ENCODE measurements at places on chromosomes 1 and 21.

DNA sequence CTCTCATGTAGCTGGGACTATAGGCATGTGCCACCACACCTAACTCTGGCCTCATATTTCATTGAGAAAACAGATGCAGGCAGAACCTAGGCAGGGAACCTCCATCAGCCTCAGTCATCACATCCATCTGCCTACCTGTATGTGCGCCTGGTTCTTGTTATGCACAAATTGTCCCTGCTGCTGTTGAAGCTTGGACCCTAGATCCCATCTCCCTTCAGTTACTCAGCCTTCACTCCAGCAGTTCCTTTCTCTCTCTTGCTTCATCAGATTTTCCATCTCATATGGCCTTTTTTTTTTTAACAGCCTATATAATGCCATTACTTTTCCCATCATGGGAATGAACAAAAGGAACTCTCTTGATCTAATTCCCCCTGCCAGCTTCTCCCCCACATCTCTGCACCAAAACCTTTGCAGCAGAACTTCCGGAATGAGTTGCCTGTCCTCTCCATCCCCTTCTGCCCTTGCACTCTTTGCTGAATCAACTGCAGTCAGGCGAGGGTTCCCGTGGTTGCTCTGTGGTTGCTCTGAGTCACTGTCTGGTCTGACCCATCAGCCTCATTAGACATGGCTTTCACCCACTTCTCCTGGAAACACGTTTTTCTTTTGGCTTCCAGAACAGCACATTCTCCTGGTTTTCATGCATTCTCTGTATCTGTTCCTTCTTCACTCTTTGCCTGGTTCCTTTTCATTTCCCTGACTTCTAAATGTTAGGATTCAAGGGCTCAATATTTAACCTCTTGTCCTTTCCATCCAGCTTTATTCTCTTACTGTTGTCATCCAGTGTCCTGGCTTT is 41.5 kb downstream of the UBE4B start:
- no peak for DNase-seq

DNA sequence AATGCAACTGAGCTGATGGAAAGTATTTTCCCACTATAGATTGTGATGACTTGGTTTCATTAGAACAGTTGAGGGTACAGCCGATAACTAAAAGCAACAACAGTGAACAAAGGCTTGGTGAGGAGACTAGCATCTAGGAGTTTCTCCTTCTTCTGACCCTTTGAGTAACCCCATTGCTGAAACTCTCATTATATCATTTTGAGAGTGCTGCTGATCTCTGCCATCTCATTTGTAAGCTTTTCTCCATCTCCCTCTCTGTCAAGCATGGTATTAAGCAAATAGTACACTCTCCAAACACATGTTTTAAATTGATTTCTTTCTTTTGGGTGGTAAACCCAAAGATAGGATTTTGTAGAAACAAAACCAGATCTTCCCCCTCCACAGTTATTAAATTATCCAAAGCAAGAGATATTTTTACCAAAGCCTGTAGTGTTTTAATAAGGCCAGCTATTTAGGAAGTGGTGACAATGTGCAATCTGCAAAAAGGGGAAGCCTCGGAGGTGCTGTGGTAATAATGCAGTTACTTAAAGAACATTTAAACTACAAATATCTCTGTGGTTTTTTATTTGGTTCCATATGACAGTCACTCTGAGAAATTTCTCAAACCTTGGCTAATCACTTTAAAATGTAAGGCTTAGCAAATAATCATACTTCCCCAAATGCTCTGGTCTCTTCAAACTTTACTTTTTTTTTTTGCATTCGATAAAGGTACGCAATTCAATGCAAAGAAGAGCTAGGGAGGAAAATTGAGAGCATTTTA is 287.5 kb downstream of the HLX start:
- DNase-seq: no peak

- no peak for DNase-seq
Measured at GRCh38 chr21:41431788-41432548, 5.9 kb downstream of the MX1 start.

- DNase-seq: peak; percentile 41
Measured at GRCh38 chr1:248618878-248619277, 16.0 kb downstream of the OR2T11 start.

DNA sequence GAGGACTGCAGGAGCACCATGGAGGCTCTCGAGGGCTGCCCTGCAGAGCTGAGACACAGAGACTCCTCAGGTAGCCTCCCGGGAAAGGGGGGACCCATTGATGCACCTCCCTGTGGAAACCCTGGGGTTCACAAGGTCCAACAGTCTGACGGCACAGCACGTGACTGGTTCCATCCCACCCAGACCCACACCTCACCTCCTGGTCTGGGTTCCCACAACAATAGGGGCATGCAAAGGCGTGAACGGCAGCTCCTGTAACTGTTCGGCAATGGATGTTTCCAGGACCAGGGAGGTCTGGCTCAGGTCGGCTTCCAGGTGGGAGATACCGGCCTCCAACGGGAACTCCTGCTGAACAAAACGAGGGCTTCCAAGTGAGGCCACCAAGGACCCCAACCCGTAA is 86.8 kb downstream of the NPHP4 start:
- DNase-seq: no peak

GRCh38 chr1:246789454-246790339 is 65.5 kb downstream of the SCCPDH start:
- DNase-seq: no peak

DNA sequence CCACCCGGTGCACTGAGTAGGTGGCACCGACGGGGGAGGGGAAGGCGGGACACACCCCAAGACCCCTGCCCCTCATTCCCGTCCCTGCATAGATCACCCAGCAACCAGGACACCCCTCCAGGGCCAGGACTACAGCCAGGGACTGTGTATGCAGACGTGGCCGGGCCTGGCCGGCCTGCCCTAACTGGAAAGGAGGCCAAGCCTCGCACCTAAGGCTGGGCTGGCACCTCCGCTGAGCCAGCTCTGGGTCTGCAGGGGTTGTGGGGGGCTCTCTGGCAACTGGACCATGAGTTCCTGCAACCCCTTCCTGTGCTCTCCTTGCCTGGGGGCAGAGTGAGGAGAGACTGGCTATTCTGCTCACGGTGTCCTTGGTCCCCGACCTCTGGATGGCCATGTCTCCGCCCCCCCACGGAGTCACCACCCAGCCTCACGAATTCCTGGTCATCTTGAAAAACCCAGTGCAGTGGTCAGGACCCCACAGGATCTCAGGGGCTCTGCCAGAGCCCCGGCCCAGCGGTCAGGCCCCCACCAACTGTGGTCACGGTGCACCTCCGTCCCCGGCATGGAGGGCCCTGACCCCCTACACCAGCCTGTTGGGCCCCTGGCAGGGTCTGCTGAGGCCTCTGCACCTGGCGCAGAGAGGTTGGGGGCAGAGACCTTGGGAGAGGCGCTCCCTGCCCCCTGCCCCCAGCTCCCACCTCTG is 1.1 kb upstream of the FNDC10 start:
- no peak for DNase-seq

DNA sequence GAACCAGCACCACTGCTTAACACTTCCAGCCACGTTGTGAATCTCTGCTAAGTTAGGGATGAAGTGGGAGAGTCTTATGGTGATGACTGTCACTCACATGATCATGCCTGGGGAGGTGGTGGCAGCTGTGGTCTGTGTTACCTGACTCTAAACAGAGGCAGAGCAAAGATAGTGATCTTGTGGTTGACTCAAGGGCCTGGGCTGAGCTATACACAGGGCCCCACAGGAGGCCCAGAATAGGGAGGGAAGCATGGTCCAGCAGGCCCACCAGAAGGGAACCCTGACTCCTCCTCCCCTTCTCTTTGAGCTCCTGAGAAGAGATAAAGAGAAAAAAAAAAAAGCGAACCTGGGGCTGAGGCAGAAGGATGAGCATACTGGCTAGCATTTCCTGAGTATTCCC is 55.0 kb downstream of the PLXNA2 start:
- no peak for DNase-seq

- DNase-seq: no peak
Measured at GRCh38 chr1:2971101-2971501, 50.2 kb upstream of the ACTRT2 start.

Measured in NCI-H1694 (cell line).